ENCODE measurements at places on chromosomes 6 and 20. TPM values are rescaled to one million over a fixed set of nuclear protein-coding genes. Genes with fewer than 3 reads are reported as not detected.

ADGRF4 gene
- total RNA-seq, result not detected

- H3K4me1 ChIP-seq, result no peaks in the 10 kb centered on the region
- H3K27ac ChIP-seq, result no peak overlapping the region
- H3K4me3 ChIP-seq, result no peak overlapping the region
- DNase-seq, result no peak
Measured at GRCh38 chr6:51654647-51655046, 432.8 kb downstream of the PKHD1 start.

DNA sequence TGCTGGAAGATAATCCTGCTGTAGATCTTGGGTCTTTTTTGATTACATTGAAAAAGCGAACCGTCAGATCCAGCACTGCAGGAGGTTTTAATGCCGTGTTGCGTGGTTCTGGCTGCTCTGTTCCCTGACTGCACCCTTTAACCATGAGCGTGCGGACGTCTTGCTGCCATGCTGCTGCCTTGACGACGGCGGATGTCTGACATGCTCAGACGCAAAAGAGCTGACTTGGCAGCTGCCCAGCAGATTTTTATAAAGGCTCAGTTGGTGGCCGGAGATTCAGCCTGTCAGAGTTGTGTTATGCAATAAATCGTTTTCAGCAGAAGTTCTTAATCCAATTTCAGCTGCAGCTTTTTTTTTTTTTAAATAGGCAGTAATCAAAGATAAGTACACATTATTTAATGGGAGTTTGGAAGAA lies 119.4 kb downstream of the JARID2 start:
- DNase-seq, result peak; percentile 18
- H3K4me1 ChIP-seq, result peaks cover 13% of the 10 kb centered on the region
- H3K27me3 ChIP-seq, result no peaks in the 10 kb centered on the region
- H3K4me3 ChIP-seq, result peak overlapping the region; percentile 22

DNA sequence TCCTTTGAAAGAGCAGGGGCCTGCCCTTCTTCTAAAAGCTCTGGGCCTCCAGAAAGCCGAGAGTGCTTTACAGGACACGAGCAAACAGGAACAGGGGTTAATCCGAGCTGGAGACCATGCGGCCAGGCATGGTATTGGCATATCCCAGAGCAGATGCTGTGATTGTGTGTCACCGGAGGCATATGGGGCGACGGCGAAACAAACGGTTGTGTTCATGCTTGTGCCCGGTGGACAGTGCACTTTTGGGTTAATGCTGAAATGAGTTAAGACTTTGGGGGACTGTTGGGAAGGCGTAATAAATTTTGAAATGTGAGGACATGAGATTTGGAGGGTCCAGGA lies 1088.7 kb upstream of the DEFB115 start:
- H3K4me3 ChIP-seq, result no peak overlapping the region
- no peaks in the 10 kb centered on the region for H3K27me3 ChIP-seq

GRCh38 chr20:2942439-2942838 lies 69.2 kb downstream of the PTPRA start:
- DNase-seq, result no peak
- no peak overlapping the region for H3K27ac ChIP-seq
- H3K4me3 ChIP-seq, result no peak overlapping the region
- H3K27me3 ChIP-seq, result no peaks in the 10 kb centered on the region
- no peaks in the 10 kb centered on the region for H3K36me3 ChIP-seq
- no peaks in the 10 kb centered on the region for H3K4me1 ChIP-seq

GRCh38 chr6:21596145-21596948 lies 2.8 kb downstream of the SOX4 start:
- H3K27me3 ChIP-seq, result no peaks in the 10 kb centered on the region
- H3K36me3 ChIP-seq, result no peaks in the 10 kb centered on the region
- DNase-seq, result peak; percentile 7
- peak overlapping the region; percentile 92 for H3K27ac ChIP-seq
